ENCODE measurements at places on chromosomes 4 and X.

DNA sequence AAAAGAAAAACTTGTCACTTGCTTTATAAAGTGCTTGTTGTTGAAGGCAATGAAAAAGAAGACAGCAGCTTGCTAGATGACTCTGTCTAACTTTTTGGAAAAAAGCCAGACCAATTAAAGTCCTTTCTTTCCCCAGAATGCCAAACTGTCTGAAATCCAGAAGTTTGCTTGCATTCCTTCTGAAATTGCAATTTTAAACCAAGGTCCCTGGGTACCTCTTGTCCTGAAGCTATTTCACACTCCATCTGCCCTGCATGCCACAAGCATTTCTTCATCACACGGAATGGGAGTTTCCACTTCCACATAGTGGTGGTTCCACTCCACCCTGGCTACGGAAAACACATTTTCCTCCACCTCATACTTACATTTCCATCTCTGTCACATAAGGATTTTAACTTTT lies 101.0 kb downstream of the PAPSS1 start:
- DNase-seq = no peak

GRCh38 chr4:144115519-144115918 lies 25.0 kb downstream of the GYPA start:
- DNase-seq = no peak

DNA sequence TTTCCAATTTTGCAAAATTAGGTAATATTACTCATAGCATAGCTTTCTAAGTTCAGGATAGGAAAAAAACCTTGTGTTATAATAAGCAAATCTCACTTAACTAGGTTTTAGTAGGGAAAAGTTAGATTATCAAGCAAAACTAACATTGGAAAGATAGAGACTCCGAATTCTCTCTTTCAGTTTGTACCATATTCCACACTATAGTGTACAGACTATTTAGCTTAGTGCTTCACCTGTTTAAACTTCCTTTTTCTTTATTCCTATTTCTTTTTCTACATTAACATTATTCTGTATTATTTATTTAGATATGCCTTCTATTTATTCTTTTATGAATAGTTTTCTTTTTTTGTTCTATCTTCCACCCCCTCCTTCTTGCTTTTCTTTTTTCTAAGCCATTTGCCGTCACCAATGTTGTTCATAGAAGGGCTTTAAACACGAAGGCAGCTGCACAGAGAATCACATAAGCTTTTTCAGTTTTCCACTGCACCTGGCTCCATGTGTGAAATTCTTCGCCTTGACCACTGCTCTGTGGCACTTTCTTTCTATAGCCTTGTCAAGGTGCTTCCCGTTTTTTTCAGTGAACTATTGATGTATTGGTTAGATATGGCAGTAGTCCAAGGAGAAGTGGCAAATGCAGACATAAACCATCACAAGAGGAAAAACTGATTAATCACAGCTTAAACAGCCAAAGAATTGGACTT lies 8.5 kb downstream of the PCDH10 start:
- no peak for DNase-seq

- no peak for DNase-seq
These were observed 534.9 kb upstream of the FMR1 start for GRCh38 chrX:147376601-147377422.

GRCh38 chr4:88674565-88674964 lies 23.1 kb downstream of the NAP1L5 start:
- no peak for DNase-seq

GRCh38 chr4:184848510-184848909 lies 22.7 kb upstream of the ACSL1 start:
- no peak for DNase-seq

GRCh38 chr4:89876548-89876947 lies 18.1 kb upstream of the MMRN1 start:
- DNase-seq = no peak

DNA sequence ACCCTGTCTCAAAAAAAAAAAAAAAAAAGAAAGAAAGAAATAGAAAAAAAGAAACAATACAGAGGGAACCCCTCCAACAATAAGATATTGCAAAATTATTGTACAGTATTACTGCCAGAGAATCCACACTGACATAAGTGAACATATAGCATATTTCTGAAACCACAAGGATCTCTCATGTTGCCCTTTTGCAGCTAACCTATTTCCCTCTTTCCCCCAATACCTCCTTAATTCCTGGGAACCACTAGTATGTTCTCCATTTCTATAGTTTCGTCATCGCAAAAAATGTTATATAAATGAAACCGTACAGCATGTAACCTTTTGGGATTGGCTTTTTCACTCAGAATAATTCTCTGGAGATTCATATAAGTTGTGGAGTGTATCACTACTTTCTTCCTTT lies 20.0 kb upstream of the BMP2K start:
- DNase-seq = no peak

- no peak for DNase-seq
These were observed 324.0 kb downstream of the STPG2 start for GRCh38 chr4:97819294-97819693.

DNA sequence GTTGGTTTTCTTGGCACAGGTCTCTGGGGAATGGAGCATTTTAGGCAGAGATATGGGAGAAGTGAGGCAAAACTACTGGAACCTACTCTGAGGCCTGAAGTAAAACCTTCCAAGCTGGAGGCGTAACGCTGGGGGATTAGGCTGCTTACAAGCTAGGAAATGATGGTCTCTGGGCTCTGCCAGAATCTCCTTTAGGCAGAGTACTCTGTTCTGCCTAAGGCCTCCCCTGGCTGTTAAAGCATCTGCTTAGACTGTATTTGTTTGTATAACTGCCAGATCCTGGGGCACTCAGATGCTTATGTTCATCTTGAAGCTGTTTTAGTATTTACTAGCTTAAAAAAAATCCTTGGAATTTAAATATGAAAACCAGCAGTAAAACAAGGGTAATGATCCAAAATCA lies 822.2 kb downstream of the RPA4 start:
- no peak for DNase-seq

DNA sequence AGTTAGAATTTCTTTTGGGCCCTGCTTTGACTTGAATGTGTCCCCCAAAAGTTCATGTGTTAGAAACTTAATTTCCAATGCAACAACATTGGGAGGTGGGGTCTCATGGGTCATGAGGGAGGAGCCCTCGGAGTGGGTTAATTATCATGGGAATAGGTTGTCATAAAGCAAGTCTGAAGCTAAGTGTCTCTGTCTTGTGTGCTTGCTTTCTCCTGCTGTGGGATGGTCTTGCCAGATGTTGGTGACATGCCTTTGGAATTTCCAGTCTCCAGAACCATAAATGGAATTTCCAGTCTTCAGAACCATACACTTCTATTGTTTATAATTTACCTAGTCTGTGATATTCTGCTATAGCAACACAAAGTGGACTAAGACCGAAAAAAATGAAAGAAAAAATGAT lies 71.6 kb downstream of the RASL11B start:
- no peak for DNase-seq

GRCh38 chr4:38618505-38618904 lies 45.5 kb upstream of the KLF3 start:
- DNase-seq = no peak

DNA sequence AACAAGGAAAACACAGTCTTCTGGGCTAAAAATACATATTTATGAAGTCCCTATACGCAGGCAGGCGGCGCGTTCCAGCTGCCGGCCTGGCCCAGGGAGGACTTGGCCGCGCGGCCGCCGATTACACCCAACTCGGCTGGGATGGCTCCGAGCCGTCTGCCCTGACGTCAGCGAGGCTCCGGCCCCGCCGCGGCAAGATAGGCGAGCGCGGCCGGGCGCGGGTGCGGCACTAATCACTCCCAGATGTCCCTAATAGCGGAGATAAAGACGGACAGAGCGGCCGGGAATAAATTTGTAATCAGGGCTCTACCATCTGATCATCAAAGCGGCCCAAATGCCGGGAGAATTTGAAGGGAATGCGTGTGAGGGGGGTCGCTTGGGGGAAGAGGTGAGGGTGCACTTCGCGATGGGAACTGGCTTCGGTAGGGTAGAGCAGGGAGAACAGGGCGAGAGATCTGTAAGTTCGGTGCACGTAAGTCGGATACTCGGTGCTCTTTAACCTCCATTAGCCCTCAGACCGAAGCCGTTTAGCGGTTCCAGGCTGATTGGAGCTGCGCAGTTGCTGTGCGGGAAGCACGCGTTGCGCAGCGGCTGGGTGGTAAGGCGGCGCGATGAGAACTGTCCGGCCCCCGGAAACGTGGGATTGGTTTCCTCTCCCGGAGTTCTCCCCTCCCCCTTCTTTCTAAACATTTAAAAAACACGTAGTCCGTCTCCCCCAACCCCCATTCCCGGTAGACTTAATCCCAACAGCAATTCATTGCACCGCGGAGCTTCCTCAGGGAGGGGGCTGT lies 7.7 kb downstream of the HAND2 start:
- no peak for DNase-seq

DNA sequence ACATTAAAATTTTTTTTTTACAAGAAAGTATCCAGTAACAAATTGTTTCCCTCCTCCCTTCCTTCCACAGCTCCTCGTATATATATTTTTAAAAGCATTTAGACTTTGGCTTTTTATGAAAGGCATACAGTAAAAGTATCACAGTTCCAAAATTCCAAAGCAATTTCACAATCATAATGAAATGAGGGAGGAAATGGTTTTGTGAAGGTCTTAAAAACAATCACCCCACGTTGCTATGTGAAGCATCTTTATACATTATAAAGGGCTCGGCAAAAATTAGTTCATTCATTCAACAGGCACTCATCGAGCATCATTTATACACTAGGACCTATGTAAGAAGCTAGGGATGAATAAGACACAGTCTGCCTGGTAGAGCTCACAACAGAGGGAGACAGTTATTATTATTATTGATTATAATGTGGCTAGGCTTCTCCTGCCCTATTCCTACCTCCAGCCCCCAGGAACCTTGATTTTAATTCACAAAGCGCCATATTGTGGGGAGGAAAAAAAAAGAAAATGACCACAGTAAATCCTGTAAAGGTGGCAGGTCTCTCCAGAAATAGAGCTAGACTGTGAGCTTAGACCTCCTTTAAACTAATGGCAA lies 239.9 kb downstream of the MAML3 start:
- no peak for DNase-seq

GRCh38 chr4:89279385-89279784 lies 28.2 kb downstream of the GPRIN3 start:
- no peak for DNase-seq

- no peak for DNase-seq
These were observed 1.1 kb downstream of the CXCL1 start for GRCh38 chr4:73870260-73870659.

DNA sequence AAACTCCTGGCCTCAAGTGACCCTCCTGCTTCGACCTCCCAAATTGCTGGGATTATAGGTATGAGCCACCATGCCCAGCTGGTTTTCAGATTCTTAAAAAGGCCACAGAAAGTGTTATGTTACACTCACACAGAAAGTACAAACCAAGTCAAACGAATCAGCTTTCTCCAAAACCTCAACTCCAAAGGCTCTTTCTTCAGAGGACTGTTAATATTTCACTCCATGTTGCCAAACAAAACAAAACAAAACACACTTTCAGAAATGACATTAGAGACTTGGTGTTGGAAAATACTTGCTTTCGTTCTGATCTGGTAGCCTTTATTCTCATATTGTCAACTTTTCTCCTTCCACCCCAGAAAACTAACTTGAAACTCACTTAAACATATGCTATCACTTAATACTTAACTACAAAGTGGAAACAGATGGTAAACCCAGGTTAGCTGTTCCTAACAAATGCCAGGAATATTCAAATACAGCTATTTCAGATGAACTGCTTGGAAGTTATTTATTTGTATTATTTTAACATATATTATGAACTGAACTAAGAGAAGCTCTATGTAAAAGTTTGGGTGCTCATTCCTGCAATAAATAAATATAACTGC lies 34.7 kb downstream of the RLIM start:
- DNase-seq = no peak

DNA sequence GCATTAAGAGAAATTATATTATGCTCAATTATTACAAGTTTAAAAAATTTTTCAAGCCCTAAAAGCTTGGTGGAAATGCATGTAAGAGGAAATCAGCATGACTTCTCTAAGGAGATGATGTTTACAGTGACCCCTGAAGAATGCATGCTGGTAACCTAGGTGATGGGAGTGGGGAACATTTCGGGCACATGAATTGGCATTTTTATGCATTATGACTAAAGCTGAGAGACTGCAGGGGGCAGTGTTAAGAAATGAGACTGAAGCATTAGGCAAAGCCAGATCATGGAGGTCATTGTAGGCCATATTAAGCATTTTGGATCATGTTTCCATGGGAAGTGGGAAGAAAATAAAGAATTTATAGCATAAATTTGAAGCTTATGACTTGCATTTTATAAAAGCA lies 421.3 kb downstream of the FAT4 start:
- DNase-seq = no peak

DNA sequence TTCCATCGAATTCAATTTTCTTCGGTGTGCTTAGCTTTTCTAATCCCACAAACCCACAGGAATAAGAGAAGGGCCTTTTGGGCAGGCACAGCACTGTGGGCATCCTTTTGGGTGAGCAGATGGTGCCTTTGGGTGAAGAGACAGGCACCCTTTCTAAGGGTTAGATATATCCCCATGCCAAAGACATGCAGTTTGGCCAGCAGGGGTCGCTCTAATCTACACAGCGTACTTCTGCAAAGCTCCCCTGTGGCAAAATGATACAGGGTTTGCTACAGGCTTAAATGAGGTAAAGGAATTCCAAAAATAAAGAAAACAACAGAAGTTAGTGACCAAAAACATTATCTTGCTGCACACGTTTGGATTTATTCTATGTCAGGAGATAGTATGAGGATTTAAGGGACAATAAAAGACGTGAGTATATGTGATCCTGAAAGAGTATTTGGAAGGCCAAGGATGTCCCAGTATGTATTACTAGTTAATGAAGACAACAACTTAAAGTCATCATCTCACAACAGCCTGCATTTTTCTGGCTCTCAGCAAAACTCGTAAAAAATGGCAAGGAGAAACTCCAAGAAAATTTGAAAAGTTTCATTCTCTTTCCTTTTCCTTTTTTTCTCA lies 49.5 kb downstream of the PHEX start:
- peak; percentile 13 for DNase-seq

GRCh38 chrX:101682723-101683122 lies 23.1 kb upstream of the ARMCX2 start:
- no peak for DNase-seq

GRCh38 chr4:104063341-104063740 lies 343.6 kb upstream of the TACR3 start:
- DNase-seq = no peak

GRCh38 chr4:94452476-94453371 lies 982 bp downstream of the PDLIM5 start:
- no peak for DNase-seq

- DNase-seq = no peak
These were observed 21.9 kb downstream of the CNOT6L start for GRCh38 chr4:77797239-77797638.

- no peak for DNase-seq
These were observed 9.6 kb upstream of the JAKMIP1 start for GRCh38 chr4:6209921-6210320.

DNA sequence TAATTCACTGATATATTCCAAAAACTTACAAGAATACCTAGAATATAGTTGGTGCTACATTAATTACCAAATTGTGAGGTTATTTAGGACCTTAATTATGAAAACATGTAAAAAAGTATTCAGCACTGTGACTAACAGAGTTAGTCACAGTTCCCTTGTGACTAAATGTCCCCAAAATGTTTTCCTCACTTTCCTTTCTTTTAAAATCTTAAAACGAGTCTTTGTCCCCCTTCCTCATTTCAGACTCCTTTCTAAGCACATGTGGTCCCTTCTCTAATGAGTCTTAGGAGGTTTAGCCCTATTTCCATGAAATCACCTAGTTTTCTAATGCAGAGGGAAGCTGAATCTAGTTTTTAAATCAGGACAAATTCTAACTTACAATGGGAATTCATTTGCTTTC lies 175.0 kb downstream of the PPP3CA start:
- DNase-seq = no peak
